ENCODE measurements at places on chromosomes 16 and 17.

- DNase-seq = no peak
These were observed 859.9 kb downstream of the KCNJ2 start for GRCh38 chr17:71029246-71029645.

DNA sequence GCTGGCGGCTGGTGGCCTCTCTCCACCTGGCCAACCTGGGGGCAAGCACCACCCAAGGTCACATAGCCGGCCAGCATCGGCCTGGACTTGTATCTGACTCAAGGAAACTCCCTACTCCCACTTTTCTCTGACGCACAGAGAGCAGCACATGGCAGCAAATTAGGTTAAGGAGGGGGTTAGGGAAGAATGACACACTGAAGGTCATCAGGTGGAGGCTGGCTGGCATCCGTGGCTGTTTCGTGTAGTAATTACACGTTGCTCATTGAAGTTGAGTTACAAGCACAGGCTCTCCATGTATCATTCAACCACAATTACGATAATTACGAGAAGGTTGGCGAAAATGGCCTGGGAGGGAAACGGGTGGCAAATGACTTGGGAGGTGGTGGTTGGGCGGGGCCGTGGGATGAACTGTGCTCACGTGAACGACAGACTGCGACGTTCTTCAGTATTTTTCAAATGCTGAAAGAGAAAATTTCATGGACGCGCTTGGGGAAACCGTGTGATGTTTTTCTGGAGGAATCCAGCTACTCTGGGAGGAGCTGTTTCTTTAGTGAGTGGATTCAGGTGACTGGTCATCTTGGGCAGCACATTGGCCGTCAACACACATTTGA, 4.0 kb upstream of the METRNL start:
- DNase-seq = no peak

DNA sequence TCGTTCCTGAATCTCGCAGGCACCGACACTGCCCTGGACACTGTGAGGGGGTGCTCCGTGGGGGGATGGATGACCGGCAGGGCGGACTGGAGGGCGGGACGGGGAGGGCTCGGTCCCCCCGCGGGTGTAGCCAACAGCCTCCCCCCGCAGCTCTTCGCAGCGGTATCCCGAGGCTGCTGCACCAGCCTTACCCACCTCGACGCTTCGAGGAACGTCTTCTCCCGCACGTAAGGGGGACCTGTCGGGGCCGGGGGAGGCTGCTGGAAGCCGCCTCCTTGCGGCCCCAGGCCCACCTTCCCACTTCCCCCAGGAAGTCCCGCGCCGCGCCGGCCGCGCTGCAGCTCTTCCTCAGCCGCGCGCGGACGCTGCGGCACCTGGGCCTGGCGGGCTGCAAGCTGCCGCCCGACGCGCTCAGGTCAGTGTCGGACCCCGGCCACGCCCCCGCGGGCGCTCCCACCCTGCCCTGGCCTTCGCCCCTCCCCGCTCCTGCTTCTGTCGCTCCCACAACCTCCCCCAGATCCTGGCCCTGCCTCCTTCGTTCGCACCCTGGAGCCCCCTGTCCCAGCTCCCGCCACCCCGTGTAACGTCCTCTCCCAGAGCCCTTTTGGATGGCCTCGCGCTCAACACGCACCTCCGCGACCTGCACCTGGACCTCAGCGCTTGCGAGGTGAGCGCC, 3.3 kb downstream of the CARMIL2 start:
- no peak for DNase-seq

GRCh38 chr16:84617041-84617790, 662 bp downstream of the COTL1 start:
- DNase-seq = no peak

GRCh38 chr16:84292011-84292410, 2.7 kb upstream of the WFDC1 start:
- peak; percentile 32 for DNase-seq

DNA sequence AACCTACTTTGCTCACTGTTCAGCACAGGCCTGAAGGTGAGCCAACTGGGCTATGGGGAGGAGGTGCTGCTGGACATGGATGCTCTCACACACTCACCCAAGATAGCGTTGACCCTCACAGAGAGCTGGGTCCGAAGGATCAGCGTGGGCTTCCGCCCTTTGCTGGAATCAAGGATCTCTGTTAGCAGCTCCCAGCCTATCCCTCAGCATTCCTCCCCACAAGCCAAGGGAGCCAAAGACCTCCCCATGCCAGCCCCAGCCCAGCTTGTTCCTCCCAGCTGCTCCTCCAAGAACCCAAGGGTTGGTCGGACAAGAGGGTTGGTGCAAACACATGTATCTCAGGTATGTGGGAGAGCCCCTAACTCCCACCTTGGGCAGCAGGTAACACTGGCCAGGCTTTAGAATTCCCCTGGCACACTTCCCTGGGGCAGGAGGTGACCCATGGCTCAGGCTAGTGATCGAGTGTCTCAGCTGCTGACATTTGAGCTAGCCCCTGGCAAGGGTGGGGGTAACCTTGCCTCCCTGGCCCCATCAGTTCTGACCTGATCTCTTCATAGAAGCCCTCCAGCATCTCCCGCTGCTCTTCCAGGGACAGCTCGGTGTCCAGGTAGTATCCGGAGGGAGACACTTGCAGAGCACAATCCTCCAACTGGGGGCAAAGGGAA, 8.3 kb downstream of the FHOD1 start:
- no peak for DNase-seq

DNA sequence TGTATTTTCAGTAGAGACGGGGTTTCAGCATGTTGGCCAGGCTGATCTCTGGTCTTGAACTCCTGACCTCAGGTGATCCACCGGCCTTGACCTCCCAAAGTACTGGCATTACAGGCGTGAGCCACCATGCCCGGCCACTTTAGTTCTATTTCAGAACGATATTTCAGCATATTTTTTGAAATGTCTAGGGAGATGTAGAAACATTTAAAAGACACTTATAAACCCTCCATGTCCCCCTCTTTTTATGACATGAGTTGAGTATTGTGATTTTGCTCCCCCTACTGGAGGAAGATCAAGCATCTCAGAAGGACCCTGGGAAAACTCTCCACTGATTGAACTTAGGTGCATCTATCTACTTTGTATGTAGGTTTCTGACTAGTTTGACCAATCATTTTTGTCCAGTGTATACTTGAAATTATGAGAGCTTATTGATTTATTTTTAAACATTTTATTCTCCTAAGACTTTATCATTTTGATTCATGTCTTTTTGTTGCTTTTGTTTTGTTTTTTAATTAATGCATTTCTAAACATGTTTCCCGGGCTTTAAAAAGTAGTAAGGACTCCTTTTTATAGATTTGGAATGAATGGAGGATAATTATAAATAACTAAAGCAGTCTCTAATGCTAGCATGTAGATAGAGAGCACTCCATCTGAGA, 105.1 kb downstream of the CHD9 start:
- DNase-seq = peak; percentile 72

DNA sequence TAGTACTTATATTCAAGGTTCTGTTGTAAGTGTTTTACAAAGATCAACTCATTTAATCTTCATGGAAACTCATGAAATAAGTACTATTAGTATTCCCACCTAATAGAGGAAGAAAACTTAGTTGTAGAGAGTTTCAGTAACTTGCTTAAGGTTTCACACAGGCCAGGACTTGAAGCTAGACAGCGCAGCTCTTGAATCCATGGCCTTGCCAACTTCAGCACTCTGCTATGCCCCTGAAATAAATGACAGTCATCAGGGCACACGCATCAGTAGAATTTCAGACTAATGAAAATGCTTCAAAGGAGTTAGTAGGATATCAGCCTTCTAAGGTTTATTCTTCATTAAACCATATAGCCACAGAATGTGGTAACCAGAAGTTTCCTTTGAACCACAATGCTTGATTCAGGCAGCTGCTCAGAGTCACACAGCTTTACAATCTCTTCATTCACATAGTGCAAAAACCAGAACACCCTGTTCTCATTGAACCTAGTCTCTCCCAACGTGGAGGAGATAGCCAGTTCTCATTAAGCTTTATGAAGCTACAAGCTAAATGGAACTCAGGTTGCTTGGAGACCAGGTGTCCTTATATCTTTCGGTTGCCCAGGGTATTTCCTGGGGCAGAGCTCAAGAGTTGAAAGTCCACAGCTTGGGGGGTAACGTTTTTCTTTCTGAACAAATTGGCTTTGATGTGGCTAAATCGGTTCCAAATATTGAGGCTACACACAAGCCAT, 39.7 kb downstream of the KCNJ2 start:
- DNase-seq = no peak

GRCh38 chr16:1461146-1461545, 13.7 kb downstream of the CLCN7 start:
- no peak for DNase-seq

GRCh38 chr16:23202166-23202565, 19.6 kb downstream of the SCNN1G start:
- no peak for DNase-seq

DNA sequence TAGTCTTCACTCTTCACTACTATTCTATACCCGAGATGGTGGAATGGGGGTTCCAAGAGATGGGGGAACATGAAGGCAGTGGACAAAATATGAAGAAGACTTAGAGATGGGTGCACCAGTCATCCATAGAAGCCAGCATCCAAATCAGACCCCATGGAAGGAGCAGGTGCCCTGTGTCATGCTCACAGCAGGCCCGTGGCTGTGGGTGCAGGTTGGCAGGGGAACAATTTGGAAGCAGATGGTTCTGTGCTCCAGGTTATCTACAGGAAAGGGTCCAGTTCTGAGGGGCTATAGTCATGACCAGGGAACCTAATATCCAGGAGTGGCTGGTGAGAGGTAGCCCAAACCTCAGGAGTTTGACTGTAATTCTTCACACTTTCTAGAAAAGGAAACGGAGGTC, 9.6 kb upstream of the LPCAT2 start:
- no peak for DNase-seq

All from muscle of leg (tissue), 16 donors.